ENCODE measurements at places on chromosomes 7 and 10.
A peak's percentile ranks its signal among the peaks of the same experiment; 100 is the strongest.

- DNase-seq = no peak
Measured at GRCh38 chr10:44399659-44400451, 15.0 kb upstream of the CXCL12 start.

GRCh38 chr10:110733218-110733952, 89.2 kb downstream of the RBM20 start:
- DNase-seq = no peak

GRCh38 chr7:33432821-33433220, 303.5 kb downstream of the BBS9 start:
- no peak for DNase-seq

- DNase-seq = peak; percentile 35
Measured at GRCh38 chr7:24981171-24981951, 1.4 kb upstream of the OSBPL3 start.

DNA sequence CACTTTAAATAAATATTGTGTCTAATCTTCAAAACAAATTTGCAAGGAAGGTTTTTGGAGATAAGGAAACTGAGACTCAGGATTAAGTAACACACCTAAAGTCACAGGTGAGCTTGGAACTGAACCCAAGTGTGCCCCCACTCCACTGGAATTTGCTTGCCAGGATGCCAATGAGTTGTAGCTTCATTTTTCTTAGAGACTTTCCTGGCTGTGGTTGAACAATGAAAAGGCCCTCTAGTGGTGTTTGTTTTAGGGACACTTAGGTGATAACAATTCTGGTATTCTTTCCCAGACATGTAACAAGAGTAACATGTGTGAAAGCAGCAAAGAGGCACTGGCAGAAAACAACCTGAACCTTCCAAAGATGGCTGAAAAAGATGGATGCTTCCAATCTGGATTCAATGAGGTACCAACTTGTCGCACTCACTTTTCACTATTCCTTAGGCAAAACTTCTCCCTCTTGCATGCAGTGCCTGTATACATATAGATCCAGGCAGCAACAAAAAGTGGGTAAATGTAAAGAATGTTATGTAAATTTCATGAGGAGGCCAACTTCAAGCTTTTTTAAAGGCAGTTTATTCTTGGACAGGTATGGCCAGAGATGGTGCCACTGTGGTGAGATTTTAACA, 1.5 kb downstream of the IL6 start:
- DNase-seq = peak; percentile 68

DNA sequence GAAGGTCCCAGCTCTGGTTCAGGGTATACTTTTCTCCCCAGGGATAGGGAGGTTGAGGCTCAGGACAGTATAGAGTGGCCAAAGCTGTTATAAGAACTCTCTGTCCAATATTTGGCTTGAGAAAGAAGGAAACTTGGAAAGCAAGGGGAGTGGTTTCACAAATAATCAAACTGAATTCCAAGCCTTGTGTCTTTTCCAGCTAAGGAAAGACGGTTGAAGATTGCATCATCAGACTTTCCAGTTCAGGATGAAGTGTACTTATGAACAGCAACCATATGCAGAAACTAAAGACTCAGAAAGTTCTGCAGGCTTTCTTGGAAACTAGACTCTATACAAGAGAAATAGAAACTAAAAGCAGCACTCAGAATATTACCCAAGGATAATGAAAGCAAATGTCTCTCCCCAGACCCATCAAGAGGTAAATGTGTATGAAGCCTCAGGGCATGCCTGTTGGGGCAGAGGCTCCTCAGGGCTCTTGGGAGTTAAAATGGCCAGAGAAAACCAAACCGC, 46.4 kb downstream of the RAMP3 start:
- no peak for DNase-seq

DNA sequence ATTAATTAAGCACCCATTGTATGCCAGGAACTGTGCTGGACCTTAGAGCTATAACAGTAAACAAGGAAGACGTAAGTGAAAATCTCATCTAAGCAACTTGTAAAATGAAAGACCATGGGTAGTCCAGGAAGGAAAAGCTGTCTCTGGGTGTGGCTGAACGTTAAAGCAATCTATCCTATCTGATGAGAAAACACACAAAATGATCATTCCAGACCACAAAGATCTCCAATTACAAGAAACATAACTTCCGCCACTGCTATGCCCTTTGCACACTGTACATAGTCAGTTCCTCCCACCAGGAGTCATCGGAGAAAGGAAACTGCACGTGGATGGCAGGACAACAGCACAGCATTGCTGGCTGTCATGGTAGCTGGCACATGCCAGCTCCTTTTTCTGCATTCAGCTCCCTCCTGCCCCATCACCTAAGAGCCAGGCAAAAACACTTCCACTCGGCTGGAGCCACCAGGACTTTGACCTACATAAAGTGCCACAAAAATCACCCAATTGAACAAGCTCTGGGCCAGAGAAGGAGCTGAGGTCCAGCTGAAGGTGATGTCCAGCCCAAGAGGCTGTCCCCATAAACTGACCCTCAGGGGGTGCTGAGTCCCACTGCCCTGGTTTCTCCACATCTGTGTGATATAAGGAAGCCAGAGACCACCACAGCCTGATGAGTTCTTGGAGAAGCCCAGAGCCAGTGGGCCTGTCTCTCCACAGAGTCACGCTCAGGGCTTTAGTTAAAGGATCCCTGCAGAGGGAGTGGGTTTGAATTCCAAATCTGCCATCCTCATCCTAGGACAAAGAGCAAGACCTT, 56.4 kb downstream of the STEAP1B start:
- no peak for DNase-seq

DNA sequence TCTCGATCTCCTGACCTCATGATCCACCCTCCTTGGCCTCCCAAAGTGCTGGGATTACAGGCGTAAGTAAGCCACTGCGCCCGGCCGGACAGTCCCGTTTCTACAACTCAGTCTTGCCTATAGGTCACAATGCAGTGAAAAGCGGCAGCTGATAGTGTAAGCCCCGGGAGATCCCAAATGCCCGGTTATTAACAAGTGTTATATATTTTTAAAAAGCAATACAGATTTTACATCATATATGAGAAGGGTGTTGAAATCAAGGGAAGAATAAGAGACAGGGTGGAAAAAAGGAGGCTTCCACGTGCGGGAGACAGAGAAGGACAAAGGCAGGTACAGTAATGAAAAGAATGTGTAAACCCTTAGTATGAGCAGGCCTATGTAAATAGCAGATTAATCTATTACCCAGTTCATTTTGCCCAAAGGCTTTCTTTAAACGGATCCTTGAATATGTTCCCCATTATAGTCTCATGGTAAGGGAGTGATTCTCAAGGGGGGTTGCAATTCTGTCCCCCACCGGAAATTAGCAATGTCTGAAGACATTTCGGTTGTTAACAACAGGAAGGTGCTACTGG, 170.8 kb downstream of the PDE1C start:
- DNase-seq = no peak

DNA sequence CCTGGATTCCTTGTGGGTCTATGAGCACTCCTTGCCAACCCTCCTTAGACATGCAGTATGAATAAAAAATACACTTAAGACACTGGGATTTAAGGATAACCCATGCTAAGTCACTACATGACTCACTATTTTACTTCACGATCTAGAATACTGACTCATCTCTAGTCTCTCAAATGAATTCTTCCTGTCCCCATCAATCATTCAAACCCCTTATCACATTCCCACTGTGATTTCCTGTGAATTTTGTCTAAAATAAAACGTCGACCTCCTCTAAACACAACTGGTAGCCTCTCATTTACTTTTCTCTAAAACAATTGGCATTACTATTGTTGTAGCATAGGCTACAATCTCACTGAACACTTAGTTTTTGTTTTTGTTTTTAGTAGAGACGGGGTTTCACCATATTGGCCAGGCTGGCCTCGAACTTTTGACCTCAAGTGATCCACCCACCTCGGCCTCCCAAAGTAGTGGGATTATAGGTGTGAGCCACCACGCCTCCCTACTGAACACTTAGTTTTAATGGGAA, 3.9 kb upstream of the IQUB start:
- DNase-seq = no peak

- no peak for DNase-seq
Measured at GRCh38 chr10:77486517-77486916, 151.1 kb downstream of the KCNMA1 start.

- DNase-seq = no peak
Measured at GRCh38 chr7:17530741-17531421, 232.4 kb downstream of the AHR start.

- DNase-seq = no peak
Measured at GRCh38 chr7:29976266-29976665, 13.3 kb downstream of the SCRN1 start.

DNA sequence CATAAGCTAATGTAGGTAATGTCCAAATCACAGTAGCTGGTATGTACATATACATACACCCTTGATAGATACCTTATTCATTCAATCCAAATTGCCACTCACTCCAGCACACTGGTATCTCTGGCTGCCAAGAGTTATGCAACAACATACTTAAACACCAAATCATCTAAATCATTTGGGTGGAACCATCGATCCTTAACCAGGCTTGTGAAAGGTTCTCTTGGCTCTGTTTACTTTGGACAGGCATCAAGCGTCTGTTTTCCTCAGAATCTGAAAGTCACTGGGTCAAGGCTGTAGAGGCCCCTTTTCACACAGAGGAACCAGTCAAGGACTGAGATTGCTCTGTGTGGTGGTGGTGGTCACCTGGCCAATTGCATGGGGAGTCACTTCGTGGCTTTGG, 24.6 kb downstream of the JAZF1 start:
- DNase-seq = no peak

All from hematopoietic multipotent progenitor cell (in vitro differentiated cells).